ENCODE measurements at places on chromosomes 6 and 20. TPM values are rescaled to one million over a fixed set of nuclear protein-coding genes. Genes with fewer than 3 reads are reported as not detected.

DEFB116 gene
- not detected for total RNA-seq

PI16 gene
- total RNA-seq: not detected

DDX39B gene
- total RNA-seq: 336 TPM

SGK2 gene
- 6.7 TPM for total RNA-seq

PSORS1C1 gene
- total RNA-seq: 4.2 TPM

RREB1 gene
- total RNA-seq: 10.7 TPM

AVP gene
- not detected for total RNA-seq

HDGFL1 gene
- not detected for total RNA-seq

TMEM170B gene
- 0.67 TPM for total RNA-seq

MAP7 gene
- 23.9 TPM for total RNA-seq

CDH22 gene
- not detected for total RNA-seq

PTCRA gene
- total RNA-seq: not detected

E2F1 gene
- 30.6 TPM for total RNA-seq

SLC35D3 gene
- 0.14 TPM for total RNA-seq

RPS6KA2 gene
- total RNA-seq: 0.26 TPM

MUCL3 gene
- total RNA-seq: 0.20 TPM

CTCFL gene
- total RNA-seq: not detected

RAET1L gene
- 0.35 TPM for total RNA-seq

WFDC12 gene
- not detected for total RNA-seq

C20orf141 gene
- not detected for total RNA-seq

HUS1B gene
- total RNA-seq: 0.31 TPM

IL17A gene
- not detected for total RNA-seq

CALHM4 gene
- not detected for total RNA-seq

C6orf52 gene
- 1.6 TPM for total RNA-seq

GABRR1 gene
- total RNA-seq: not detected

EMILIN3 gene
- total RNA-seq: 0.43 TPM

ADAT2 gene
- 4.1 TPM for total RNA-seq

TAGAP gene
- not detected for total RNA-seq

LGSN gene
- 2.7 TPM for total RNA-seq

TGM2 gene
- 343 TPM for total RNA-seq

RBM24 gene
- total RNA-seq: 7.9 TPM

All from A549 treated with Mapracorat at 1 μM for 4 hours (cell line).